ENCODE measurements at places on chromosomes 2 and 18.
A peak's percentile ranks its signal among the peaks of the same experiment; 100 is the strongest.

GRCh38 chr2:234905547-234906265 is 46.1 kb upstream of the SH3BP4 start:
- DNase-seq: no peak

- DNase-seq: no peak
These were observed 61.0 kb upstream of the SLC35G4 start for GRCh38 chr18:11548396-11548795.

GRCh38 chr2:21822505-21822904 is 698.7 kb downstream of the TDRD15 start:
- no peak for DNase-seq

DNA sequence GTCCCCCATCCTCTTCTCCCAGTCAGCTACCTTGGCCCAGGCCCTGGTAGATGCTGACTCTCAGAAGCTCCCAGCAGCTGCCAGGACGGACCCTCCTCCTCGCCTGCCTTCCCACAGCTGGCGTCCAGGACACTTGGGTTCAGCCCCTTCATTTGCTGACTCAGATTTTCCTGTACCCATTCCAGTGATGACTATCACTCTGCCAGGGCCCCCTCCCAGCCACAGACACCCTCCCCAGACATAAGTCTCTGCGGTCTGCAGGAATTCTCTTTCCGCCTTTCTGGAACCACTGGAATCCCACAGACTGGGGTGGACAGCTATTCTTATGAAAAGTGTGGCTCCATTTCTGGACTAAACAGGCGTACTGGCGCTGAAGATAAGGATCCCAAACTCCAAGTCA is 260.3 kb upstream of the EPAS1 start:
- no peak for DNase-seq

GRCh38 chr2:106649306-106649705 is 162.1 kb downstream of the CD8B2 start:
- no peak for DNase-seq

DNA sequence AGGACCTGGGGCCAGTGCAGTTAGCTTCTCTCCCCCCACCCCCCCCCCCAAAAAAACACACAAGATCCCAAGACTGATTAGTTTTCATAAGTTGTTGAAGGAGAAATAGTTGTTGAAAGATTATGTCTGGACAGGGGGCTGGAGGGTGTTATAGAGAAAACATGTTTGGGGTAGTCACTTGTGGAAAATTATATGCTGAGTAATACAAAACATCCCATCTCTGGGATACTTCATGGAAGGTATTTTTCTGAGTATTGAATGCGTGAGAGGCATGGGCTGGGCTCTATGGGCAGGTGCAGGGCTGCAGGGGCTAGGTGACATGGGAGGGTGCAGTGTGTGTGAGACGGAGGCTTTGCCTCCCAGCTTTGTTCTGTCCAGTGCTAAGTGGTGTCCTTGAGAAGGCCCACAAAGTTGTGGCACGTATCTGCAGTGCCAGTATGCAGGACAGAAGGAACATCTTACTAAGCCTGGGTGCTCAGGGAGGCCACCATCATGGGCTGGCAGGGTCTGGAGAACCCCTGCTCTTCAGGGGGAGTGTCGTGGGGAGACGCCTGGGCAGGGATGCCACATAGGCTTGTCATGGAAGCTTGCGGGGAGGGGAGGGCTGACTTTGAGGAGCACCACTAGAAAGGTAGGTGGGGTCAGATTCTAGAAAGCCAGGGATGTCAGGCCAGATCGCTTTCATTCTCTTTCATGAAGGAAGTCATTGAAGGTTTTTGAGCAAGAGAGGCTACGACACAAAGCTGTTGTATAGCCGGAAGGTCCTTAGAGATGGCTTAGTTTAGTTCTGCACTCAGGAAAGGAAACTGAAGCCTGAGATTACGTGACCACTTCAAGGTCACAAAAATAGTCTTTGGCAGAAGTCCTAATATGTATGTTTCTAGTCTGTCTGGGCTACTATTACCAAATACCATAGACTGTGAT is 232.0 kb downstream of the LDLRAD4 start:
- no peak for DNase-seq

GRCh38 chr2:58957188-58957840 is 716.2 kb upstream of the FANCL start:
- DNase-seq: no peak

GRCh38 chr2:31366733-31367132 is 47.8 kb downstream of the XDH start:
- DNase-seq: no peak

- DNase-seq: no peak
These were observed 69.4 kb downstream of the PXDN start for GRCh38 chr2:1674766-1675397.

DNA sequence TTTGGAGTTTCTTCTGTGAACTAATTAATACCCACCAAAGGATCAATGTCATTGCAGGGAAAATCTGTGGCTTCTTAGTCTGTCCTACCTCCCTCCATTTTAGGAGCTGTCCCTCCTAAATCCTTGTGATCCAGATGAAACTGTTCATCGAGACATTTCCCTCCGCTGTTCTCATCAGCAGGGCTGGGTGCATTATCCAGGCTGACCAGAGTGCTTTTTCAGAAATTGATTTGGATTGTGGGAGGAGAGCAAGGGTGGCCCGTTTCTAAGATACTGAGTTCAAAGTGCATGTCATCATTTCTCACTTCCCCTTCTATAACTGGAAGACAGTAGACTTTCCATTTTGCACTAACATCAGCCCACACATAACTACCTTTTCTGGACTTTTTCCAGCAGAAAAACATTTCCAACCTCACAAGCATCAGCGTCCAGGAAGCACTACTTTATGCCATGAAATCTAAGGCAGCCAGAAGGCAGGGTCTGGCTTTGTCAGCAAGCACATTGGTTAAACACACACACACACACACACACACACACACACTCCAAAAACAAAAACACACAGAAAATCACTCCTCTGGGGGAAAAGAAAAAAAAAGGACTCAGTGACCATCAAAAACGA is 94.1 kb downstream of the ANKRD44 start:
- DNase-seq: no peak

DNA sequence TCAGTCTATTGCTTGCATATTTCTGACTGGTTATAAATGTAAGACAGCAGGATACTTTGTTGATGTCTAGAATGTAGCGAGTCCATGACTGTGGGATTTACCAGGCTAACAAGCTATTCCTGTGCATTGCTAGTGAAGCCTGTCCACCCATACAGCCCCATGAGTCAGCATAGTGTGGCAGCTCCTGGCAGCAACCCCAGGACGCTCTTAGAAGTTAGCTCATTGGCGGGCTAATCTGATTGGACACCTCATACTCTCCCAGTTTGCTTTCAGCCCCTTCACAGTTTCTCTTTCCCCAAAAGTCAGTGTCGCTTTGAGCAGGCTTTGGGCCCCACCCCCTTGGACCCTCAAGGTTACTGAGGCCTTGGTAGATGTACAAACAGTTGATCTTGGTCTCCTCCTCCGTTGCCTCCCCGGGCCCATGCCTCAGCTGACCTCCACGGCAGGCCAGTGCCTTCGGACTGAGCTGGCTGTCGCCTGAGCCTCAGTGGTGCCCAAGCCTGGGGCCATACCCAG is 48.0 kb downstream of the COA5 start:
- no peak for DNase-seq

DNA sequence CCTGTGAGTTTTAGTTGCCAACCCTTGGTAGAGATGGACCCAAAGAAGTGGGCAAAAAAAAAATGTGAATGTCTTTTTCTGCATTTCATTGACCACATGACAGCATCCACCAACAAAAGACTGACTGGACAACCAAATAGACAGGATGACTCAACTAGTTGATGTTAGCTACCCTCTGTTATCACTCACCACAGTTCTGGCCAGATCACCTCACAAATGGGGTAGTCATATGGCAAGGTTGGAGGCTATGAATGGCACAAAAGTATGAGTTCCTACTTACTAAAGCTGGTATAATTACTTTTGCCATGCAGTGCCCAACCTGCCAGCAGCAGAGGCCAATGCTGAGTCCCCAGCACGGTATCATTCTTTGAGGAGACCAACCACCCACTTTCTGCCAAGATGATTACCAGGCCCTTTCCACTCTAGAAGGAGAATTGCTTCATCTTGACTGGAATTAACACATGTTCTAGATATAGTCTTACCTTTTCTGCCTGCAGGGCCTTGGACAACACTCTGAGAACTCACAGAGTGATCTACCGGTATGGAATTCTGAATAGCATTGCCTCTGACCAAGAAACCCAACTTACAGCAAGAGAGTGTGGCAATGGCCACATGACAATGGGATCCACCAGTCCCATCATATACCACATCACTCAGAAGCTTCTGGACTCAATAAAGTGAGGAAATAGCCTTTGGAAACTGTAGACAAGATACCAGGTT is 20.1 kb upstream of the TCF7L1 start:
- no peak for DNase-seq

DNA sequence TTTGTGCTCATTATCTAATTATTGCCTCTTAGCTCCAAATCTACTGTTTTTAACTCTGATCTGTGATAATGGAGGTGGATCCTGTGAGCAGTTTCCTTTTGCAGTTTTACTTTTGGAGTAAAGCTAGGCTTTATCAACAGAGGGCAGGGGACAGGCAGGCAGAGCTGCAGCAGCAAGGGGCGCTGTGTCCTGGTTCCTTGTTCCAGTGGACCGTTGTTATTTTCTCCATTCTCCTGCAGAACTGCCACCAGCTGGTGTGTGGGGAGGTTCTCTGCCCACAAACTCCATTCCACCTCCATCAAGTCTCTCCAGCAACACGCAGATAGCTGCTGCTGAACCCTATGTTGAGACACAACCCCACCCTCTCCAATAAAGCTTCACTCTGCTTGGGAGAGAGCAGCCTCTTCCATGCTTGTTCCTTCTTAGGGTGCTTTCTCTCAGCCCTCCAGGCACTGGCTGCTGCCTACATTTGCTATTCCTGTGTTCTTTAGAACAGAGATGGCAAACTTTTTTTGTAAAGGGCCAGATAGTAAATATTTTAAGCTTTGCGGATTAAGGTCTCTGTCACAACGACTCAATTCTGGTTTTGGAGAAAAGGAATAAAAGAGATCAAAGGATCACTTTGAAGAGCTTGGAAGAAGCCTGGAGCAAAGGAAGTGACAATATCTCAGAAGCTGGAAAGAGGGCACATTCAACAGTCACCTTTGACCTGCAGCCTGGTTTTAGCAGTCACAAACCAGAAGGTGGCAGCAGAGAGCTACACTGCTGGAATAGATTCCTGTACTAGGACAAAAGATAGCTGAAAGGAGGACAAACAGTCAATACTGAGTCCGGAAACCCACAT is 208.8 kb downstream of the CCDC178 start:
- DNase-seq: no peak

DNA sequence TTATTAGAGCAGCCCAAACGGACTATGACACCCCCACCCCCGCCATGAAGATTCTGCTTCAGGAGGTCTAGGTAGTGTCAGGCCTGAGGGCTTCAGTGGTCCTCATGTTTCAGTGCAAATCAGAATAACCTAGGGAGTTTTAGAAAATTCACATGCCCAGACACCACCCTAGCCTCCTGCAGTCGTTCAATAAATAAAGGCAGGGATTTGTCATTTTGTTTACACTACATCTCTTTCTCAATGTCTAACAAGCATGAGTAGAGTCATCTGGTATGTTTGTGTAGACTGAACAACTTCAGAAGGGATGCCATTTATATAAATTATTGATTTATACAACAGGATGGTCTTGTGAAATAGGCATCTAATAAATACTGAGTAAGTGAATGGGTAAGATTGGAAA is 112.1 kb upstream of the SERPINE2 start:
- DNase-seq: no peak

- DNase-seq: peak; percentile 44
These were observed 7.7 kb upstream of the COL6A3 start for GRCh38 chr2:237421542-237422116.

DNA sequence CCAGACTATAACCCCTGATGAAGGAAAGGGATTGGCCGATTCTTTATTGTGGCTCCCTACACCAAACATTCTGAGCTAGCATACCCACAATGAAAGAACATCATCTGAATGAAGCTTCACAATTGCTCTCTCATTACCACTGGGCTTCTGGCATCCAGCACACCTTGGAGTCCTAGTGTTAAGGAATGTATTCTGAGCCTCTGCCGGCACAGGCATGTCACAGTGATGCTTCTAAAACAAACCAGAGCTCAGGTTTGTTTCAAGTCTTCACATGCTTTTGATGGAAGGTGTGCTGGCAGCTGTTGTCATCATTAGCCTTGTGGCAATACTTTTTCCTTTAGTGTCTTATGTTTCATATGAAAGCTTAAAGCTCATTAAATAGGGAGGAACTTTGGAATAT is 76.3 kb upstream of the RBBP8 start:
- DNase-seq: no peak

DNA sequence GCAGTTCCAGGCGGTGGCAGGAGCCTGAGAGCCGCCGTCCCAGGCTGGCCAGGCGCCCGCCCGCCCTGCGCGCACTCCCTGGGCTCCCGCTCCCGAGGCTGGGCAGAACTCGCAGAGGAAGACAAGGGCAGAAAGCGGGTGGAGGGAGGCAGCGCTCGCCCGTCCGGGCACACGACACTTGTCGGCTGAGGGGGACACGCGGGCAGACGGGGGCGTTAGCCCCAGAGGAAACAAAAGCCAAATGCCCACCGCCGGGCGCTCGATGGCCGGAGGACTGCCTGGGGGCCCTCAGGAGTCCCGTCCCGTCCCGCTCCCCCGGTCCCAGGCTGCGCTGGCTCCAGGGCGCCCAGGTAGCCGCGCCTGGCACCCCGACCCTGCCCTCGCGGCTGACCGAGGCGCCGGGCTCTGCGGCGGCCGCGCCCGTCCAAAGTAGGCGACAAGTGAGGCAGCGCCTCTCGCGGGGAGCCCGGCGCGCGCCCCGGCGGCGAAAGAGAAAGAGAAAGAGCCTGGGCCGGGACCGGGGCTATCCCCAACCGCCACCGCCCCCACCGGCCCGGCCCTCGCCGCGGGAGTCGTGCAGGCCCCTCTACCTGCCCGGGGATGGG is 491 bp downstream of the L3MBTL4 start:
- DNase-seq: no peak

DNA sequence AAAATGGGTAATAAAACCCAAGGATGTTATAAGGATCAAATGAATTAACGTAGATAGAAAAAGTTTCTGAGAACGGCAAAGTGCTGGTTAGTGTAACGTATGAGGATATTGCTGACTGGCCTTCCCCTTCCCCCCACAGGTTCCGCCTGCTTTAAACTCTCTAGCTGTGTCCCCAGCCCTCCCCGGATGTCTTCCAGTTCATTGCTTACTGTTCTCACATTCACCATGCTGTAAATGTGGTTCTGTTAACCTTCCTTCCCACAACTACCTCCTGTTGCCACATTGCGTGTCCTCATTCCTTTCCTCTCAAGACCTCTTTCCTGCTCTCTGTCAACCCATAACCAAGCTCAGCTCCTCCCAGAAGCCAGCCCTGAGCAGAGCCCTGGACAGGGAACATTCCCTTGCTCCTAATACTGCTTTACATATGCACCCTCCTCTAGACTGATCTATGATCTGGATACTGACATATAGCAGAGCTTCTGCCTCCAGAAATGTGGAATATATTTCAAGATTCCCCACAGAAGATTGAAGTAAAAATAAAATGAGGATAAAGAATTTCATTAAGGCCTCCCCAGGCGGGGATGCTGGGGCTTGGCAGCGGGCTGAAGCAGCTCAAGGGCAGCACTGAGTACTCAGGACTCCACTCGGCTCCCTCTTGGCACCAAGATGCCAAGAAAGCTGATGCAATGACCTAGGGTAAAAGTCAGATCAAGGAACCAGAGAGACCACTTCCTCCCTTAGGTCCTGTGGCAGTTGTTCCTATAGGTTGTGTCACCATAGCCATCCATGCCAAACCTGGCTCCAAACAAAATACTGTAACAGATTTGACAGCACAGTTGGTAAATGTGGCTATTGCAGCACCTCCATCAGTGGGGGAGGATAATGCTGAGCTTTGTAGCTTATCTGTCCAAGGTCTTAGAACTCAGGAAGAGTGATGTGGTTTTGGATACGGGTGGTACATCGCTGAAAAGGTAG is 136.4 kb upstream of the PIK3C3 start:
- no peak for DNase-seq

GRCh38 chr2:69789772-69790600 is 39.5 kb upstream of the GMCL1 start:
- DNase-seq: no peak
